ENCODE measurements at places on chromosomes 7 and 10.

GRCh38 chr10:132541601-132542011 lies 4.0 kb downstream of the INPP5A start:
- DNase-seq, result no peak

DNA sequence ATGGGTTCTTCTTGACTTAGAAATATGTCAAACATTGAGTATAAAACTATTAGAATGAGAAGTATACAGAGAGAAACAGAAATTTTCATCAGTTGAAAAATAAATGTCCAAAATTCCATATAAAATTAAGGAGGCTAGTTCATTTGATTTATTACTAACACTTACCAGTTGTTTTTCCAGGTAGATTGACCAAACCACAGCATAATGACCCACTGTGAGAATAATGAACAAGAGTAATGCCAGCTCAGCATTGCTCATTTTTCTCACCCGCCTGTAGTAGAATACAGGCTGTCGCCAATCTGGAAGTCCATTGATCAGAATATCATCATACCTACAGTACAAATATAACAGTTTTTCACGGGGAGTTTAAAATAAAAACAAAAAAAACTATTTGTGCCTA lies 82.9 kb downstream of the DNAJC1 start:
- no peak for DNase-seq

- DNase-seq, result no peak
Observed at GRCh38 chr7:108503112-108504026, 22.6 kb downstream of the PNPLA8 start.

GRCh38 chr7:105837765-105838626 lies 38.4 kb downstream of the ATXN7L1 start:
- no peak for DNase-seq

DNA sequence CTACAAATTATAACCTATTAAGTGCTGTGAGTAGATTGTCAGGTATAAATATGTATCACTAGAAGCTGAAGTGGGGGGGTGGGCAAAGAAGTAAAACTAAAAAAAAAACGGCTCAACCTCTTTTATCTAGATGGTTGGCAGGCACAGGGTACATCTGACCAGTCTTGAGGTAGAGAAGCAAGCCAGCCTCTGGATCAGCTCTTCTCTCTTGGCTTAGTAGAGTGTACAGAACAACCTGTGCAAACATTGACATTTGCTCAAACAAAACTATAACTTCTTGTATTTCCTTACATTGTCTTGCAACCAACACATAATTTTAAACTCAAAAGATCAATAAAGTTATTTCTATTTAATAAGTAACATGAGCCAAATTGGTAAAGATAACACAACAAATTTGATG lies 25.6 kb downstream of the DNA2 start:
- no peak for DNase-seq
